ENCODE measurements at places on chromosomes 6 and 20.

DNA sequence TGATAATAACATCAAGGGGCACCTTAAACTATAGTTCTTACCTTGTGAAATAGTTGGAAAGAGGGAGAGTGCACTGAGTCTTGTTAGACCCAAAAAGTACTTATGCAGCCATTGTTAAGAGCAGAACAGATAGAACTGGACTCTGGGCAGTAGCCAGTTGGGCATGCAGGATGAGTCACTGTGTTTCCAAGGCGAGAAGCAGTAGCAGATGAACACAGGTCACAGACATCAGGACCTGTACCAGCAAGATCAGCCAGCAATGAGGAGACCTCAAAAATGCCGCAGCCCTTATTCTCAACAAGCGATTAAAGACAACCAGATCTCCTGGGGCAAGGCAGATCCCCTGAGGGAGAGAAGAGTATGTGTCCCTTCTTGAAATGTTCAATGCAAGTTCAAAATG lies 79.0 kb downstream of the SAMD3 start:
- DNase-seq, result no peak

DNA sequence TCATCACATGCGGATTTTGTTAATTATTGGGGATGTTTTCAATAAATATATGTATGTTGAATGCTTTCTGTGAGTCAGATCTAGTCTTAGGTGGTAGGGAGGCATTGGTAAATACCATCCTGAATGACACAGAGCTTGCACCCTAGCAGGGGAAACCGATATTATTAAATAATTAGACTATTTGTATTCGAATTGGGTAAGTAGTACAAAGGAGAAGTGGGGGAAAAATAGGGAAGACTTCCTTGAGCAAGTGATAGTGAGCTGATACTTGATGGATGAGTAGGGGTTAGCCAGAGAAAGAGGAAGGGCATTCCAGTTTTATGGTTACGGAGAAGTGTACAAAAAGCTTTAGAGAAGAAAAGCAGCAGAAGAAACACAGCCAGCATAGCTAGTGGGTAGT lies 1.5 kb downstream of the RIOK1 start:
- no peak for DNase-seq

- no peak for DNase-seq
These were observed 56.2 kb downstream of the GFOD1 start for GRCh38 chr6:13431059-13431656.

DNA sequence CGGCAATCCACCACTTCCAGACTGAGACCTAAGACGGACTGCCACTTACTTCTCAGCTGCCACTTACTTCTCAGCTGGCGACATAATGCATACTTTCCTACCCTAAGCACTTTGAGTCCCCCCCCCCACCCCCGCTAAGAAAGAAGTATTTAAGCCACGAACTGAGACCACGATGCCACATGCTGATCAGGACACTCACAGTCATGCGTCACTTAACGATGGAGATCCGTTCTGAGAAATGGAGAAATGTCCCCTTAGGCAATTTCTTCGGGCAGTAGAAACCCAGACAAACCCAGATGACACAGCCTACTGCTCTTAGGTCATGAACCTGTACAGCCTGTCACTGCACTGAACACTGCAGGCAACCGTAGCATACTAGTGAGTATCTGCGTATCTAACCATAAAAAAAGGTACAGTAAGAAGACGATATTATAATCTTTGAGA lies 690 bp downstream of the IFNGR1 start:
- DNase-seq, result no peak
